GM23248 (cell line): ENCODE measurements at places on chromosomes 7 and 10. TPM values are rescaled to one million over a fixed set of nuclear protein-coding genes. Genes with fewer than 3 reads are reported as not detected.

The VSIR gene
- 152 and 153 TPM in 2 replicates for polyA plus RNA-seq

The MEOX2 gene
- polyA plus RNA-seq: not detected in 2 replicates

The PRXL2A gene
- polyA plus RNA-seq: 0.15 TPM in 1 of 2 replicates, not detected in the other

The CYP3A4 gene
- not detected in 2 replicates for polyA plus RNA-seq

The PTPN20 gene
- polyA plus RNA-seq: 0.13 and 0.15 TPM in 2 replicates
